ENCODE measurements at places on chromosomes 11 and 22. TPM values are rescaled to one million over a fixed set of nuclear protein-coding genes. Genes with fewer than 3 reads are reported as not detected.

DNA sequence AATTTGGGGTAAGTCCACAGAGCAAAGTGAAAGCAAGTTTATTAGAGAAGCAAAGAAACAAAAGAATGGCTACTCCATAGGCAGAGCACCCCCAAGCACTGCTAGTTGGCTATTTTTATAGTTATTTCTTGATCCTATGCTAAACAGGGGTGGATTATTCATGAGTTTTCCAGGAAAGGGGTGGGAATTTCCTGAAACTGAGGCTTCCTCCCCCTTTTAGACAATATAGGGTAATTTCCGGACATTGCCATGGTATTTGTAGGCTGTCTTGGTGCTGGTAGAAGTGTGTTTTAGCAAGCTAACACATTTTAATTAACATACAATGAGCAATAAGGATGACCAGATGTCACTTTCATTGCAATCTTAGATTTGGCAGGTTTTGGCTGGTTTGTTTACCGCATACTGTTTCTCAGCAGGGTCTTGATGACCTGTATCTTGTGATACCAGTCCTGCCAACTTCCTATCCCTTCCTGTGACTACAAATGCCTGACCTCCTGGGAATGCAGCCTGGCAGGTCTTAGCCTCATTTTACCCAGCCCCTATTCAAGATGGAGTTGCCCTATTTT lies 937 bp upstream of the C1QTNF6 start:
- DNase-seq, result no peak

DNA sequence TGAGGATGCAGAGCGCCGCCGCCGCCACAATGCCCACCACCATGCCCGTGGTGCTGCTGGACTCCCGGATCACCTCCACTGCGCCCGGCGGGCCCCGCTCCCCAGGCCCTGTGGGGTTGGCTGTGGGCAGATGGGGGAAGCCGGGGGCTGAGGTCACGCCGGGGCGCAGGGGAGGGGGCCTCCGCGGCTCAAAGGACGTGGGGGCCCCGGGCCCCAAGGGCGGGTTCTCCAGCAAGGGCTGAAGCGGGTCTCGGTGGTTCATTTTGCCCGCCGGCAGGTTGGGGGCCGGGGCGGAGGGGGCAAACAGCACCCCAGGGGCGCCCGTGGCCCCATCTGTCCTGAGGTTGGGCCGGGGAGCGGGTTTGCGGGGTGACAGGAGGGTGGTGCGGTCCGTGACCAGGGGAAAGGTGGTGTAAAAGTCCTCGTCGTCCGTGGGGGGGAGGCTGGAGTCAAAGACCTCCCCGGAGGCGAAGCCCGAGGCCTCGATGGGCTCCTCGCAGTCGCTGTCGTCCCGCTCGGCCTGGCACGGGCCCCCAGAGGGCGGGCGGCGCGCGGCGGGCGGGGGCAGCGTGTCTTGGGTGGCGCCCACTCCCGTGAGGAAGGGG lies 16.5 kb downstream of the SLC22A12 start:
- DNase-seq, result no peak

GRCh38 chr11:64745189-64745520 lies 1.2 kb upstream of the RASGRP2 start:
- peak; percentile 84 for DNase-seq

DNA sequence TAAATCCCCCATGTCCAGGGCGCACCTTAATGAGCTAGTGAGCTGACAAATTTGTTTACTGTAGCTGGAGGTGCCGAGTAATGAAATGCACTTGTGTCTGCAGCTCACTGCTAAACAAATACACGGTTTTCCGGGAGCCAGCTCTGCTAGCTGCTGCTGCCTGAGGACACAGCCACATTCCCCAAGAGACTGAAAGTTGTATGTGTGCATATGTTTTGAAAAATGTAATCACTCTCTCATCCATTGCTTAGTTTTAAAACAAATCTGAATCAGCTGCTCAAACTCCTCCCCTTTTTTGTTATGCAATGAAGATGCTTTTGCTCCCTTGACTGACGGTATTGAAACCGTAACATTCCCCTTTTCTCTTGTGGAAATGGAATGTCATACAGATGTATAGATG lies 62.4 kb upstream of the NNMT start:
- DNase-seq, result no peak

- no peak for DNase-seq
Observed at GRCh38 chr11:121309688-121310087, 17.1 kb downstream of the SC5D start.

- no peak for DNase-seq
Observed at GRCh38 chr11:61503135-61503770, 5.3 kb upstream of the LRRC10B start.

TMEM86A gene
- total RNA-seq, result 7.0 TPM

MYBPC3 gene
- 0.53 TPM for total RNA-seq

OR51B5 gene
- total RNA-seq, result 1.4 TPM

OMP gene
- total RNA-seq, result 2.8 TPM

OR51L1 gene
- not detected for total RNA-seq
